ENCODE measurements at places on chromosomes 4 and X. TPM values are rescaled to one million over a fixed set of nuclear protein-coding genes. Genes with fewer than 3 reads are reported as not detected.

DNA sequence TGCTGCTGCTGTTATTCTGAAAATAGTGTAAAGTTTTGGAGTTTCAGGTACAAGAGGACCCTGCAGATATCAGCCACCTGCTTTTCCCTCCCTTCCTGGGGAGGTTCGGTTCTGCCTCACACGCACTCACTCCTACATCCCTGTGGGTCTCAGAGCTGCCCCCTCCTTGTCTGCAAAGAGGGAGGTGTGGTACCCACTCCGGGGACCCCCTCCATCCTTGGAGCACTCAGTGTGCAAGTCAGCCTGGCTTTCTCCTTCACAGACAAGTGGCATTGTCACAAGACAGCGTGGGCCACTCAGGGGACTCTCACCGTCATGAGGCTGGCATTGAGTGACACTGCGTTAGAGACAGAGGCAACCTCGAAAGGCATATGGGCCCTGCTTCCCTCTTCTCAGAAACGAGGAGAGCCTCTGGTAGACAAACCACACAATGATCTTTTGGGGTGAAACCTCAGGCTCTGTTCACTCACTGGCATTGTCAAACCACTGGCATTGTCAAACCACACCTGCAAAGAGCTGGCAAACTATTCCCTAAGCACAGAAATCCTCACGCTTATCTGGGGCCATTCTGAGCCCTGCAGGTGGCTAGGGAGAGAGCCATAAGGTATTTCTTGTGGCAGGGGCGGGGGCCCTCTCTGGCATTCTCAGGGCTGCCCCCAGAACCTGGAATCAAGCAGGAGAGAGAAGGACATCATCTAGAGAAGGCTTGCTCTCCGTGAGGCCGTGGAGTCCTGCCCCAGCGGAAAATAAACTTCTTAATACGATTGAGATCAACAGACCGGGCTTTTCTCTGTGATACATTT, 285.0 kb downstream of the SHOX start:
- no peak for DNase-seq

The PRDM5 gene
- total RNA-seq = 17.3 TPM

The RBMX gene
- total RNA-seq = 568 TPM

GRCh38 chr4:67131224-67131623, 414.1 kb downstream of the CENPC start:
- DNase-seq = no peak

The FAM53A gene
- total RNA-seq = 7.4 TPM

GRCh38 chrX:96685210-96686099, 813 bp downstream of the DIAPH2 start:
- DNase-seq = no peak

The CFAP47 gene
- 0.07 TPM for total RNA-seq

GRCh38 chr4:93342738-93343137, 485.8 kb upstream of the ATOH1 start:
- DNase-seq = no peak

DNA sequence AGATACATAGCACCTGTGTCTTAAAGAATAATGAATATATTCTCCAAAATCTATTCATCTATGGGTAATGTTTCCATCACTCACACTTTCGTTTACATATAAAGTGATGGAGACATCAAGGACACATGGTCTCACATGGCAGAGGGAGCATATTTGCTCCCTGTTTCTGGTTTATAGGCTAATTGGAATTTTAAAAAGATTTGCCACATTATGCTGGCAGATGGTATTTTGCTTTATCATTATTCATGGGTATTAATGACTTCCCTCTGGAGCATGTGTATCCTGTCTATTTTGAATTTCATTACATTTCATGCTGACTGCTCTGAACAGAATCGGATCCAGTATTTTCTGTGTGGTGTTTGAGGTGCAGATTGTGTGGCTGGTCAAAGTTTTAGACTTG, 79.0 kb downstream of the PDGFRA start:
- DNase-seq = no peak

DNA sequence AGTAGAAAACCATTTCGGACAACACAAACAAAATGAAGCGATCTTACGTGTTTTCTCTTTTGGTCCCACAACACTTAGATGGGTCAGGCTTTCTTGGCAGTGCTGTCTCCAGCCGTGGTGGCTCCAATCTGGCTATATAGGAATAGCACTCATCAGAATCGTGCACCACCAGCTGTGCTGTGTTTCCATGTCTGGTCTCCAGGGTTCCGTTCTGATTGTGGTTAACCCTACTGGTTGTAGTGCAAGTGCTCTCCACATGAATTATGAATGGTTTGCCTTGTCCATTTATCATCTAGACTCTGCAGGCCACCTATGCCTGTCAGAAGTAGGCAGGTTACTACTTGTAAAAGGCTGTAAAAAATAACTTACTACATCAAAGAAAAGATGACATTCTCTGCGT, 536.3 kb downstream of the IQCM start:
- DNase-seq = no peak

GRCh38 chr4:13032936-13033335, 451.2 kb downstream of the RAB28 start:
- DNase-seq = no peak

The GSX2 gene
- 1.4 TPM for total RNA-seq

DNA sequence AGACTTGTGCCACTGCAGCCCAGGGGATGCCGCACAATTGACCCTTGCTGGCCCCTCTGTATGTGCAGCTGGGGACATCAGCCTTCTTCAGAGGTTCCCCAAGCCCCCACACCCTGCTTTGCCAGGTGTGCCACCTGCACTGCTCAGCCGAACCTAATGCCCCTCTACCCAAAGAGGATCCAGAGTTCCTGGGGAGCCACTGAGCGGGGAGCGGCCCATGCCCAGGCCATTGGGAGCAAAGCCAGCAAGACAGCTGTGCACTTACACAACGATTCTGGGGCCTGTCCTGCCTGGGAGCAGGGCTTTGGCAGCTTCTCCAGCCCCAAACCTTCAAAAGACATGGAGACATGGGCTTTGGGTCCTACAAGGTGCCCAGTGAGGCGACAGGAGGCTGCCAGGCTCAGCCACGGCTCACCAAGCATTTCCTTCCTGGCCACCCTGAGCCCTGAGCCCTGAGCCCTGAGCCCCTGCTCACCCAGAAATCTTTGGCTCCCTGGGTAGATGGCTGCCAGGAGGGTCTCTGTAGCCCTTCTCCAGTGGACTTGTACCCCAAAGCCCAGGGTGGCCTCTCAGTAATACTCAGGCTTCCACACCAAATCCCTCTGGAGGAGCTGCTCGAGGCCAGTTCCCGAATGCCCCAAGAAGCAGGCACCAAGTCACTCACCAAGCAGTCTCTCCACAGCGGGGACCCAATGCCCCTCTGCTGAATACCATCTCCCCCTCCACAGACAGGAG, 13.0 kb downstream of the PNMA6E start:
- DNase-seq = peak; percentile 21

Measured in H7 (cell line).